ENCODE measurements at places on chromosomes 1 and 21.

DNA sequence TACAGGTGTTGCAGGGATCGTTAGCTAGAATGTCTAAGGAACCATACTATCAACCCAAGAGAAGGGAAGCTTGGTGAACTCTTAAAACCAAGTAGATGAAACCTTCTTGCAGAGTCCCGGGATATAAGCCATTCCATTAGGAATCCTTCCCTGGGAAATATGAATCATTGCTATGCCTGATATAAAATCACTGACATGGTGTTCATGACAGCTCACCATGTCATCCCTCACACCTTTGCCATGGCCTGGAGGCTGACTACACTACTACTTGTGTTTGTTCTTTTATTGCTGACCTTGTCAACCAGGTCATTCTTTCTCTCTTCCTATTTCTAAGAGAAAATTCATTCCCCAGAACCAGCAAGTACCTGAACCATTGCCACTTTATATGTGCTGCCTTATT is 12.1 kb downstream of the ST6GALNAC3 start:
- no peak for DNase-seq

DNA sequence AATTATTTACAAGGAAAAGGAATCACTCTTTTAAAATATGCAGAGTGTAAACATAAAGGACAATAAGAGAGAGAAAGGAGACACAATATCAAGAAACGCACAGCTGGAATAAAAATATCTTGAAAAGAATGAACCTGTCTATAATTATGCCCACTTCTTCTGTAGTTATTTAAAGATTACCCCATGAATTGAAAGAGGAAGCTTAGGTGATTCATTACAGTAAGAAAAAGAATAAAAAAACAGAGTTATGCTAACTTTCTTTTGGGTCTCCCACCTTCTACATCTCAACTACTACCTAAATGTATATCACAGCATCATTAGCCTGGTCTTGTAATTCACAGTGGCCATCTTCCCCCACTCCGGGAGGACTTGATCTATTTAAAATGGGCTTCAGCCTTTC is 182.1 kb downstream of the MRPL39 start:
- no peak for DNase-seq

GRCh38 chr1:160308451-160309184 is 23.7 kb upstream of the PEX19 start:
- DNase-seq = no peak

GRCh38 chr1:1397839-1398523 is 1.2 kb downstream of the CCNL2 start:
- no peak for DNase-seq

GRCh38 chr1:236794585-236795034 is 482 bp upstream of the MTR start:
- DNase-seq = no peak

DNA sequence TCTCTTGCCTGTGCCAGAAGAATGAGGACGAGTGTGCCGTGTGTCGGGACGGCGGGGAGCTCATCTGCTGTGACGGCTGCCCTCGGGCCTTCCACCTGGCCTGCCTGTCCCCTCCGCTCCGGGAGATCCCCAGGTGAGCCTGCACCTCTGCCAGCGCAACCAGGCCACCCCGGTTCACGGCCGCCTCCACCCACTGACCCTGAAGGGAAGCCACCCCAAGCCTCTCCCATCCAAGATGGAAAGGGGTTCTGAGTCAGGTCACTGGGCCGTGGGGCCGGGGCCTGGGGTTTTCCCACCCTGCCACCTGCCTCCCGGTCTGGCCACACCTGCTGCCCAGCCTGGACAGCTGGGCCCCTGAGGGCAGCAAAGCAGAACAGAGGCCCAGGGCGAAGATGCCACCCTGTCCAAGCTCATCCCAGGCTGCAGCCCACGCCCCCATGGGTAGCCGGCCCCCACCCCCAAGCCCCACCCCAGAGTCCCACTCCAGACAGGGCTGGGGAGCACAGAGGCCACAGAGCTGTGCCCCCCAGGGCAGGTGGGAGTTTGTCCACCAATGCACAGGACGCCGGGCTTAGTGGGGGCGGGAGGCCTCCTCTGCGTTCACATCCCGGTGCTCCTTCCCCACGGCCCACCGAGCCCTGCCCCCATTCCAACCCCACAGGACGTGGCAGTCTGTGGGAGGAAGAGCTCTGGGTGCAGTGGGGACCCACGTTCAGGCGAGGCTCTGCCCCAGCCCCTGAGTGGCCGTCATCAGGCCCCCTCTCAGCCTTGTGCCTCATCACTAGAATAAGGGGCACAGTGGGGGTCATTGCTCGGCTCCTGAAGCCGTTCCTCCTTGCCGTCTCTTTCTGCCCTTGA is 5.6 kb downstream of the AIRE start:
- no peak for DNase-seq

DNA sequence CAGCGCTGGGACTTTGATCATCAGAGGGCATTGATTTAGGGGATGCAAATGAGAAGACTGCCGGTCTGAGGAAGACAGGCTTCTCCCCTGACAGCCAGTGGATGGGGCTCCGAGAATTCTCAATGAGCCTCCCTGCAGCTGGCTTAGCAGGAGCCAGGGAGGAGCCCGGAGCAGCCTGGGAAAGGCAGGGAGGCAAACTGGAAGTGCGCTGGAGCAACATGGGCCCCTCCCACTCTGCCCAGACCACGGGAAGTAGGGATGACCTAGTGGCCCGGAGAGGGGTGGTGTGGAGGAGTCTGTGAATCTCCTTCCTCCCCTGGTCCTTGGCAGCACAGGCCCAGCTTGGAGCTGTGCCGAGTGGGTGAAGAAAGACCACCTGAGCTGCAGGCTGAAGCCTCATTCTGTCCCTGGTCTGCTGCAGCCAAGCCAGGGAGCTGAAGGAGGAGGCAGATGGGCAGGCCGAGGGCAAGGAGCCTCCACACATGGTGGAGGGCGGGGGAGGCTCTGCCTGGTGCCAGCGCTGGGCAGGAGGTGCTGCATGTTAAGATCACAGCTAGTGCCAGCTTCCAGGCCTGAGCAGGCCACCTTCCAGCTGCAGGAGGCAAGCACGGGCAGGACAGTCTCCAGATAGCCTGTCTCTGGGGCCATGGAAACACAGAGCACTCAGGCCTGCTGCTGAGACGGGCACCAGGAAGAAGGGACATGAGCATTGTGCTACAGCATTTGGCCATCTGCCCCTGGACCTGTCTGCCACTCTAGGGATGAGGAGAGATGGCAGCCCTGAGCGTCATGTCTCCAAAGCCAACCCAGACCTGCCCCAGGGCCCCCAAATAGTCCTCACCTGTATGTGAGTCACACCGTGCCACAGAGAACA is 12.2 kb upstream of the CLSTN1 start:
- DNase-seq = peak; percentile 50

- no peak for DNase-seq
Observed at GRCh38 chr1:186930238-186930637, 101.5 kb downstream of the PLA2G4A start.

DNA sequence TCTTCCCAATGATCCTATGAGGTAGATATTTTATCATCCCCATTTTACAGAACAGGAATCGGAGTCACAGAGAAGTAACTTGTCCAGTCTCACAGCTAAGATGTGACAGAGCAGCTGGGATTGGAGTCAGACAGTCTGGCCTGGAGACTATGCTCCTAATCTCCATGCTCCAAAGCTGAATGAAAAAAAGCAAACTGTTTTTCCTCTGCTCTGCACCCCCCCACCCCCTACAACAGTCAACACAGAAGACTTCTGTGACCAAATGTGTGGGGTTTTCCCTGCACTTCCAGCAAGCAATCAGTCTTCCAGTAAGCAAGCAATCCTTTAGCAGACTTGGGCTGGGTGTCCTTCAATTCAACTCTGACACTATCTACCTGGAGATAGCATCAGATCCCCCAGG is 33.2 kb downstream of the KIRREL1 start:
- no peak for DNase-seq

- no peak for DNase-seq
Observed at GRCh38 chr1:116435806-116436610, 63.0 kb downstream of the ATP1A1 start.

- no peak for DNase-seq
Observed at GRCh38 chr1:15762546-15762945, 4.0 kb downstream of the FBLIM1 start.

DNA sequence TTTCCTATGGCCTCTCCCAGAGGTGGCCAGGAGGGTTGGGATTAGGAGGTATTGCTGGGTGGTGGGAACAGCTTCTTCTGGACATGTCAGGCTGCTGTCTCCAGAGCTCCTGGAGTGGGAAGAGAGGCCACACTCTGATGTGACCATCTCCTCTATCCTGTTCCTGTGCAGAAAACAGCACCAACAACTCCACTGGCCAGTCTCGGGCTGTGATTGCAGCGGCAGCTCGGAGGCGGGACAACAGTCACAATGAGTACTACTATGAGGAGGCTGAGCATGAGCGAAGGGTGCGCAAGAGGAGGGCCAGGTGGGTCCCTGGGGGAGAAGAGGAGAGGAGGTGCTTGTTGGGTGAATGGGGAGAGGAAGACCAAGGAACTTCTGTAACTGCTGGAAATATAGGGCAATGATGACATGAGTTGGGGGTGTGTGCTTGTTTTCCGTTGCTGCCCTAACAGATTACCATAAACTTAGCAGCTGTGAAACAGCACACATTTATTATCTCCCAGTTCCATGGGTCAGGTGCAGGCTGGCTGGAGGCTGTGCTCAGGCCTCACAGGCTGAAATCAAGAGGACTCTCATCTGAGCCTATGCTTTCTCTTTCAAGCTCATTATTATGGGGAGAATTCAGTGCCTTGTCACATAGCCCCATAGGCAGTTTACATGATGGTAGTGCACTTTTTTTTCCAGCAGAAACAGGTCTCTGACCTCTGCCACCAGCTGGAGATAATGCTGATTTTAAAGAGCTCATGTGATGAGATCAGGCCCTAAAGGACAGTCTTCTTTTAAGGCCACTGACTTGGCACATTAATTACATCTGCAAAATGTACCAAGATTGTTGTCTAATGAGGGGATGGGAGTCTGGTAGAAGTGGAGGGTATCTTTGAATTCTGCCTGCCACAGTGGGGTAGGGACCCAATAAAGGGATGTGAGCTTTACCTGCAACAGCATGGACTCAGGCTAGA is 20.8 kb downstream of the VANGL2 start:
- no peak for DNase-seq

DNA sequence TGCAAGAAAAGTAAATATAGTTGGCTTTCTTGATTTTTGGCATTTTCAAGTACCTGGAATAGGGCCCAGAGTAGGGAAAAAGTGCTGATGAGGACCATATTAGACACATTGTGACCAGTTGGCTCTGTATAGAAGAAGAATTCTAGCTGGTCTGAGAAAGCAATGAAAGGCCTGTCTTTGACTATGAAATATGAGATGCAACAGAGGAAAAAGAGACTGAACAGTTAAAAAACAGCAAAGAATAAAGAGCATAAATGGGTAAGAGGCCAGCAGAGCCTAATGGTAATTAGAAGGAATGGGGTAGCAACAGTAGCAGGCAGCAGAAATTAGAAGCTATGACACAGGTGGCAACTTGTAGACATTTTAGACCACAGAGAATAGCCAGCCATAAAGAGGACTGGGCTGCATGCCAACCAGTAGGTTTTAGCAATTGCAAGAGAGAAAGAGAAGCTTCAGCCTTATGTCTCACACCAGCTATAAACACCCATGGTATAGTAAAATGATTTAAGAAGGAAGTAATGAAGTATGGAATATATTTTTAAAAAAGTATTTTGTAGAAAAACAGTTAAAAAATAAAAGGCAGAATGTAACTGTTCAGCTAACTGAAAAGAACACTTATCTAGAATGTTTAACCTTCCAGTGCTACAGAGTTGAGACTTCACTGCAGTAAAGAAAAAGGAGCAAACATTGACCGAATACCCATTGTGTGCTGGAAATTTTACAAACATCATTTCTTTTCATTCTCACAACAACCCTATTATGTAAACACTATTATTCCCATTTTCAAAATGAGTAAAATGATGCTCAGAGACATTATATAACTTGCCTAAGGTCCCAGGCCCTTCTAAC is 114.1 kb downstream of the LHX4 start:
- DNase-seq = peak; percentile 78

GRCh38 chr1:241459186-241459802 is 60.3 kb downstream of the FH start:
- no peak for DNase-seq

- peak; percentile 78 for DNase-seq
Observed at GRCh38 chr1:17011439-17012307, at the start of gene ATP13A2. Gene ATP13A2, minus strand, starts transcription at chr1:17011928. Its CDS starts 190 bp downstream, at chr1:17011738.

Data from DMS79 (cell line).